ENCODE measurements at places on chromosomes 6 and 20.

DNA sequence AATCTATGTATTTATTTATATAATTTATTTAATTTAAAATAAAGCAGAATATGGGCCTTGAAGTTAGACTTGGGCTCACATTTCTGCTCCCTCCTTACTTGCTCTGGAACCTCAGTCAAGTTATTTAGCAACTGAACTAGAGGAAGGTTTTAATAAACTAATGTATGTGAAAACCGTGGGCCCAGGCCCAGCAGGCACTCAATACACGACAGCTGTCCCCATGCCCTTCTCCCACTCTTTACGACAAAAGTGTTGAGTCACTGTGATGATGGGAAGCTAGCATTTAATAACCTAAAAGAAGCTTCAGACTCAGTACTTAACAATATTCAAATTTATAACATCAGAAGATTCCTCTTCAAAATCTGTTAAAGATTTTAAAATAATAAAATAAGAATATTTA is 46.7 kb downstream of the SERAC1 start:
- DNase-seq, result no peak

DNA sequence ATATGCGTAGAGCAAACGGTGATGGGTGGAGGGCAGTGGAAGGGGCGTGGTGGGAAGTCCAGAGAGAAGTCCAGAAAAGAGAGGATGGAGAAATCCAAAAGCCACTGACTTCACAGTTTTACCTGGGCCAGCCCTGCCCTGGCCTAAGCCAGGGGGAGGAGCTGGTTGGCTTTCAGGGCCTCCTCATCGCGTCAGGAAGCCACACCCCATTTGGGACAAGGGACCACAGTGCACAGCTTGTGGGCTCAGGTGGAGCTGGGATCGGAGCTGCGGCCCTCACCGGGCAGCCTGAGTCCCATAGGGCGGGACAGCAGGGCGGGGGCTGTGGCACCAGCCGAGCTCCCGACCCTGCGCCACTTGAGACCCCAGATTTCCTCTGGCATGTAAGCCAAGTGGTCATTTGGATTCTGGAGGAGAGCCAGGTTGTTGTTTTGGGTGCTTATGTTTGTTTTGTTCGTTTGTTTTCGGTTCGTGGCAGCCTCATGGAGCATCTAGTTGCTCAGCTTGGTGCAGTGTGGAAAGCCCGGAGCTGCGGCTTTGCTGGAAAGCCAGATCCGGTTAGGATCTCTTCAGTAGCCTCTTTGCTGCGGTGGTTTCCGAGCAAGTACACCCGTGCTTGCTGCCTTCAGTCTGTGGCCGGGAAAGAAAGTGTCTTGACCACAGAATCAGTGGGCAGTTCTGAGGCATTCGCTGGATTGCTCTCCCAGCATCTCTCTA is 42.2 kb downstream of the RIOK1 start:
- no peak for DNase-seq

- no peak for DNase-seq
Observed at GRCh38 chr6:164854526-164854925, 454.9 kb downstream of the C6orf118 start.

DNA sequence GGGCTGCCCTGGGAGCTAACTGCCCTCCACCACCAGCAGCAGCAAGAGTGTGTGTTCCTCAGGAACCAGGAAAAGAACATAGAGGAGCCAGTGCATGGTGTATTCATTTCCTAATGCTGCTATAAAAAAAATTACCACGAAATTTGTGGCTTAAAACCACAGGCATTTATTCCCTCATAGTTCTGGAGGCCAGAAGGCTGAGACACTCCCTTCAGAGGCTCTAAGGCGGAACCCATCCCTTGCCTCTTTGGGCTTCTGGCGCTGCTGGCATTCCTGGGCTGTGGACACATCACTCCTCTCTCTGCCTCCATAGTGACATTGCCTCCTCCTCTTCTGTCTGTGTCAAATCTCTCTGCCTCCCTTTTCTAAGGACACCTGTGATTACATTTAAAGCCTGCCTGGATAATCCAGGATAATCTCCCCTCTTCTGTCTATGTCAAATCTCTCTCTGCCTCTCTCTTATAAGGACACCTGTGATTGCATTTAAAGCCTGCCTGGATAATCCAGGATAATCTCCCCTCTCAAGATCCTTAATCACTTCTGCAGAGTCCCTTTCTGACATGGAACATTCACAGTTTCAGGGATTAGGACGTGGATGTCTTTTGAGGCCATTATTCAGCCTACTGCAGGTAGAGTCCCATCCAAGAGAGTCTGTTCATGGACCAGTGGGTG is 54.7 kb downstream of the NDUFAF5 start:
- no peak for DNase-seq

DNA sequence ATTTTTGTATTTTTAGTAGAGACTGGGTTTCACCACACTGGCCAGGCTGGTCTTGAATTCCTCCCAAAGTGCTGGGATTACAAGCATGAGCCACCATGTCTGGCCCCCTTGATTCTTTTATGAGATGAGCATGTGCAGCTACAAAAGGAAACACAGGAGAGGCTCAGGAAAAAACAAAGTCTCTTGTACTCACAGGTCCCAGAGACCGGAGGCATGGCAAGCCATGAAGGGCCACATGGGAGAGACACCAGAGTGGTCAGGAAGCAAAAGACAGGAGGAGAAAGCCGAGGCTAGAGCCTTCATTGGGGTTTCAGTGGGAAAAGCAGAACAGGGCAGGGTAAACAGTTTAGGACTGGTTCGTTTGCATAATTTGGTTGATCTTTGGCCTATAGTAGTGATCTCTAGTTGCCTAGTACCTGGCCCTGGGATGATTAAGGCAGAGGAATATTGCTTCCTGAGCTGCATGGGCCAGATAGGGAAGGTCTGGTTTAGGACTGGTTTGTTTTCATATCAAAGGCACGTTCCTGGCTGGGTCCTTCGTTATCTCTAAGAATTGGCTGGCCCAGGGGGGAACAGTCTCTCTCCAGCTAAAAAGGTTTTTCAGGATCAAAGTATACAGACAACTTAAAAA is 48.2 kb upstream of the PRND start:
- no peak for DNase-seq

- peak; percentile 6 for DNase-seq
Observed at GRCh38 chr6:19838442-19839236, 1.5 kb downstream of the ID4 start.

DNA sequence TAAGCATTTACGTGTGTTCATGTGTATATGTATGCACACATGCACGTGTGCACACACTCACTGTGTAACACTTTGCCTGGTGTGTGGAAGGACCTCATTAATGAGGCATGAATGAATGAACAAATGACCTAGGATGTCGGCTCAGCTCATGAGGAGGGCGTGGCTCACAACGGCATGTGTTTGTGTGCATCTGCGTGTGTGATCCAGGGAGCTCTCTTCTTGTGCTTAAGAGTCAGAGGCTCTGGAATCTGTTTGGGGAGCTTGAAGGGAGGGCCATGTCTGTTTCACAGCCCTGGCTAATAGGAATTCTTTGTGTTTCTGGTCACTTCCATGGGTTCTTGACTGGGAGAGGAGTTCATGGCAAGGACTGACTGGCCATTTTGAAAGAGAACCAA is 32.7 kb downstream of the TOX2 start:
- DNase-seq, result no peak

GRCh38 chr20:50199703-50200102 is 9.1 kb downstream of the CEBPB start:
- DNase-seq, result no peak

DNA sequence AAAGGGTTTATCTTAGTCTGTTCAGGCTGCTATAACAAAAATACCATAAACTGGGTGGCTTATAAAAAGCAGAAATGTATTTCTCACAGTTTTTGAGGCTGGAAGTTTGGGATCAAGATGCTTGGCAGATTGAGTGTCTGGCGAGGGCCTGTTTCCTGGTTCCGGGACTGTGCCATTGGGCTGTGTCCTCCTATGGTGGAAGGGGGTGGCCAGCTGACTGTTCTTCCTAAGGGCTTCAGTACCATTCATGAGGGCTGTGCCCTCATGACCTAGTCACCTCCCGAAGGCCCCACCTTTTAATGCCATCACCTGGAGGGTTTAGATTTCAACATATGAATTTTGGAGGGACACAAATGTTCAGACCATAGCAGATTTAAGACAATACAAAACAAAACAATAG is 91.2 kb downstream of the ARID1B start:
- DNase-seq, result no peak

DNA sequence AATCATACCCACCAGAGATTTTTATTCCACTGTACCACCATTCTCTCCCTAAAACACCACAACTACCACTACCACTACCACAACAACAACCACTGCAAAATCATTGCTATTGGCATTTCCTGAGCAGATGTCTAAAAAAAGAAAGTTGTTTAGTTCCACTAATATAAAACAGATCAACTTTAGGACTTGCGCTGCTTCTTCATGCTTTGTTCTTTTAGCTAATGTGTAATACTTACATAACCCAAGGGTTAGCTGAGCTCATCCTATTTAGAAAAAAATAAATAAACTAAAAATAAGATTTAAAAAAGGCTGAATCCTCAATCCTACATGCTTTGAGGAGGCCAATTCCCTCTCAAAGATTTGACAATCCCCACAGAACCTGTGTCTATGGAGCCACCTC is 11.4 kb downstream of the IYD start:
- DNase-seq, result no peak

GRCh38 chr20:49919009-49919408 is 3.7 kb upstream of the SPATA2 start:
- DNase-seq, result no peak

DNA sequence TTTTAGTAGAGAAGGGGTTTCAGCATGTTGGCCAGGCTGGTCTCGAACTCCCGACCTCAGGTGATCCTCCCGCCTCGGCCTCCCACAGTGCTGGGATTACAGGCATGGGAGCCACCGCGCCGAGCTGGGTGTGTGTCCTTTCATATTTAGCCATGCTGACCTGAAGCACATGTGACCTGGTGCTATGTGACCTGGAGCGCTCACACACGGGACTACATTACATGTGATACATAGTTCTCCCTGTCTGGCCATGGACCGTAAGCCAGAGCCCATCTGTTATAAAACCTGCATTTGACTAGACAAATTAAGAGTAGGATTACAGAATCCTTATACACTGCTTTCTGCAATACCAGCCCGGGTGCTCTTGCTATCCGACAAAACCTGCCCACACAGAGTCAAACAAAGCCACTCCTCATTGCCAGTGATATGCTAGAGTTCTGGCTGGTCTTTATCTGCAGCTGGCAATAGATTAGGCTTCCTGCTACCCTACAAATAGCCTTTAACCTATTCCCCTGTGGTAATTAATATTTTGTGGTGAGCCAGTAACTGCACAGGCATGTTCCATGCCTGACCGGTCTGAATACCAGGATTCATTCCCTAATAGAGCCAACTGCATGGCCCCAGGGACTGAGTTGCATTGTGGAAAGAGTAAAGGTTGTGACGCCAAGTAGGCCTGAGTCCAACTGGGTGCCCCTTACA is 26.3 kb upstream of the FAM50B start:
- DNase-seq, result no peak

GRCh38 chr6:142901611-142902010 is 43.4 kb downstream of the HIVEP2 start:
- no peak for DNase-seq

DNA sequence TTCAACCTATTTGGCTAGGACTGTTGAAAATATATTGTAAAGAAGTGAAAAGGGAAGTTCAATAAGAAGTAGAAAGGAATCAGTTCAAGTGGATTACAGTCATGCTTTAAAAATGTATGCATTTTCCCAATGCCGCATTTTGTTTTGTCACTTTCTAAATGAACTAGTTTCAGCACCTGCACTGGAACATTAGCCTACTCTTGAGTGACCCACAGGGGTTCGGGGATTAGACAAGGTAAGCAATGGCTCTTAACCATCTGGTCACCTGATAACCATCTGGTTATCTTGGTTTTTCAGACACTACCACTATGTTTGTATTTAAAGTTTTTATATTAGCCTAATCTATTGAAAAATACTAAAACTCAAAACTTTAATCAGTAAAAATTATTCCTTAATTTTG is 97.6 kb downstream of the CD164 start:
- DNase-seq, result no peak

DNA sequence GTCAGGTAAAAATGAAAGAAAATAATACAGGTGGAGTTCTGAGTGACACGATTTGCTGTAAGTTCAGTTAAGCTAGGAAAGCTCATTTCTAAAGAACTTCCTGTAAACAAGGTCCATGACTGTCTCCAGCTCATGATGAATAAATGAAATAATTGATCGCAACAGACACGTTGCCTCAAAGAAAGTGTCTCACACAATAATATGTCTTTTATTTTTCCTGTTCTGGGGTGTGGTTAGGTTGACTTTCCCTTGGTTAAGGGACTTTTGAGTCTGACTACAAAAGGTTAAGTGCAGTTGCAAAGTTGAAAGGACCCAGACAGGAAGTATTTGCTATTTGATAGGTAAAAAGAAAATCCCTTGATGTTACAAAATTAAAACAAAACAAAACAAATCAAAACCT is 304.2 kb upstream of the PRDM1 start:
- DNase-seq, result no peak

GRCh38 chr20:18237682-18238081 is 50.6 kb upstream of the ZNF133 start:
- no peak for DNase-seq

DNA sequence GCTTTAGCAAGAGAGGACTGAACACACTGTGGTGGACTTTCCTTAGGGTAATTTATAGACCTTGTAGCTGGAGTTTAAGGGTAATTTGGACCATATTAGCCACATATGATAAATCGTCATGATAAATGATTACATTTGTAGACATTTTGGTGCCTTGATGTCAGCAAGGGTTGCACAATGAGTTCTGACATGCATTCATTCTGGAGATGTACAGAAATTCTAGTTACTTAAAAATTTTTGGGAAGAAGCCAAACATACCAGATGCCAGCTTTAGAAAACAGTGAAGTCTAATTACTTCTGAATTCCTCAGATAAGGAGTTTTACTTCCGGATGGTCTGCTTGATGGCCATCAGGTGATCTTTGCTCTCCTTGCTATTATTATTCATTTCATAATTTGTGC is 653.1 kb downstream of the TBC1D32 start:
- DNase-seq, result no peak

GRCh38 chr20:38973645-38974044 is 11.5 kb downstream of the DHX35 start:
- no peak for DNase-seq

DNA sequence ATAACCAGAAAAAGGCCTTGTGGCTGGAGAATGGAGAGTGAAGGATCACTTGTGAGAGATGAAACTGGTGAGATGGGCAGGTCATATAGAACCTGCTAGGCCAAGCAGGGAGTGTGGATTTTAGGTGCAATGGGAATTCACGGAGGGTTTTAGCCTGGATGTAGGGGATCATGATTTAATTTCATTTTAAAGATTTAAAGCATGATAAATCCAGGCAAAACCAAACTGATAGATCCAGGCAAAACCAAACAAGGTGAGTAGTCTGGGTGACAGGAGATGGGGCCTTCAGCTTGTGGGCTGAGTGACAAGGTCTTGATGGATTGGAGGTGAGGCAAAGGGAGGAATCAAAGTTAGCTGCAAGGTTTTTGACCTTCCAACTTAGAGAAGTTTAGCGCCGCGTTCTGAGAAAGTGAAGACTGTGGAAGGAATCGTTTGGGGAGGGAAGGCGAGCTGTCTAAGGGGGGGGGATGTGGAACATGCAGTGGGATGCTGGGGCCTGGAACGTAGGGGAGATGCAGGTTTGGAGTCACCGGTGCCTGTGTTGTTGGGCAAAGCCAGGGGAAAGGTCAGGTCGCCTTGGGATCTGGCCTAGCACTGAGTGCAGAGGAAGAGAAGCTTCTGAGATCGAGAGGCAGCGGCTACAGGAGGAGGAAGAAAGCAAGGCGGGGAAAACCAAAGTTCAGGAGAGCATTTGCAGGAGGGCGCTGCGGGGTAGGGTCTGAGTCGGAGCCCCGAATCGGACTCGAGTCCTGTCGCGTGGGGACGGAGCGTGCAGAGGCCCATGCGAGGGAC is 1.3 kb upstream of the PLCG1 start:
- no peak for DNase-seq

Data from GM06990 (cell line).